ENCODE measurements at places on chromosomes 16 and 17.

GRCh38 chr17:55524440-55525220, 13.4 kb upstream of the SMIM36 start:
- no peak for DNase-seq

DNA sequence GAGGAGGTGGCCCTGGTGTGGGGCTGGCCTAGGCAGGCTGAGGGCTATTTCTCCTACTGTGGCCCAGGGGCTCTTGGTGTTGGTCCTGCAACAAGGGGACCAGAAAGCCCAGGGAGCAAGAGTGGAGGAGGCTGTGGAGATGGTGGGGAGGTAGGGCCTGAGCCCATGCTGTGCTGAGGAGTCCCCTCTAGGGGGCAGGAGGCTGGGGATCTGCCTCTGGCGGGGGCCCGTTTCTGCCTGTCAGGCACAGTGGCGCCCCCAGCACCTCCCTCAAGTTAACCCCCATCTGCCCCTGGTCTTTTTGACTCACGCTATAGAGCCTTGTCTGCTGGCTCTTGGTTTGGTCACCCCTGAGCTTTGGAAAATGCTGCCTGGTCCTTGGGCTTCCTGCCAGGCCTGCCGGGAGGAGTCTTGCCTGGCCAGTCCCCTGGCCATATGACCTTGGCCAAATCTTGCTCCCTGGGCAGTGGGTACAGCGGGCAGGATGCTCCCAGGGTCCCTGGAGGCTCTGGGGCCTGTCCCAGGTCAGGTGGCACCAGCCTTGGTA, 5.9 kb downstream of the BAIAP2 start:
- no peak for DNase-seq

DNA sequence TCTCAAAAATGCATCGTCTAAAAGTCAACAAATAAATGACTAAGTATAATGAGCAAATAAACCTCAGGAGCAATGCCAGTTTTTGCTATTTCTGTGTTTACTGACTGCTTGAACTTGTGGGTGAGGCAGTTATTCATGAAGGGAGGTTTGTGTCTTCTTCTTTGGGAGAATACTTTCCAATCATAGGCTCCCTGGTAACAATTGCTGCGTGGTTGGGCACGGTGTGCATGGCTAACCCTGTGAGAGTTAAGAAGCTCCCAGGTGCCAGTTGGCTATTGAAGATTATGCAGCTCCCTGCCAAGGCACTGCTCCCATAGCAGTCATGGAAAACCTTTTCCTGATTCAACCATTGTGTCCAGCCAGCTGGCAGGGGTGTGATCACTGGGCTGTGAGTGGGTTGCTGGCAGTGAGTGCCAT, 775.9 kb upstream of the GOT2 start:
- no peak for DNase-seq

DNA sequence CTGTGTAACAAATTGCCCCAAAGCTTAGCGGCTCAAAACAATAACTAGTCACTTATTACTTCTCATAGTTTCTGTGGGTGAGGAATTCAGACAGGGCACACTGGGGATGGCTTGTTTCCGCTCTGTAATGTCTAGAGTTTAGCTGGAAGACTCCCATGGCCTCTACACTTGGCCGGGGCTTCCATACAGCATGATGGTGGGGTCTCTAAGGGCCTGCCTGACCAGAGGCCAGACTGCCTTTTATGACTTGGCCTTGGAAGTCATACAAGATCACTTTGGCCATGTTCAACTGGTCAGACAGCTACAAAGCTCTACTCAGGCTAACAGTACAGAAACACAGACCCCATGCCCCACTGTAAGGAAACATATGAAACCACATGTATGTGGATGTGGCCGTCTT, 8.2 kb downstream of the GLP2R start:
- no peak for DNase-seq

- peak; percentile 24 for DNase-seq
These were observed 119.2 kb downstream of the METRNL start for GRCh38 chr17:83198366-83199341.

All from stimulated activated naive CD8-positive, alpha-beta T cell treated with anti-CD3 and anti-CD28 coated beads, Interleukin-15, amount 100 ng/mL, for 72 hours (primary cell).